ENCODE measurements at places on chromosomes 5 and 9.

- DNase-seq: no peak
Measured at GRCh38 chr5:164181604-164182003, 676.2 kb downstream of the MAT2B start.

GRCh38 chr5:146797658-146798057 lies 80.9 kb downstream of the PPP2R2B start:
- no peak for DNase-seq

- no peak for DNase-seq
Measured at GRCh38 chr9:113307396-113307975, 4.3 kb upstream of the RNF183 start.

DNA sequence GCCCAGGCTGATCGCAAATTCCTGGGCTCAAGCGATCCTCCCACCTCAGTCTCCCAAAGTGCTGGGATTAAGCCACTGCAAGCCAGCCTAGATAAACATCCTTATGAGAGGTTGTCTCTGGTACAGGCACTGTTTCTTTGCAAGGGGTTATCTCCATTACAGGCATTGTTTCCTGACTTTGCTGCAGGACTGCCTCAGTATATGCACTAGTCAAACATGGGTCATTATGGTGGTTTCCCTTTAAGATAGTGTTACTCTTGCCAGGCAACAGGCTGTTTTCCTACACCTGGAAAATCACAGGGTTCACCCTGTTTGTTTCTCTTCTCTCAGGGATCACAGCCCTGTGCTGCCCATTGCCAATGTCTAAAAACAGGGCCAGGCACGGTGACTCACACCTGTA lies 7.8 kb upstream of the CLTB start:
- DNase-seq: no peak

DNA sequence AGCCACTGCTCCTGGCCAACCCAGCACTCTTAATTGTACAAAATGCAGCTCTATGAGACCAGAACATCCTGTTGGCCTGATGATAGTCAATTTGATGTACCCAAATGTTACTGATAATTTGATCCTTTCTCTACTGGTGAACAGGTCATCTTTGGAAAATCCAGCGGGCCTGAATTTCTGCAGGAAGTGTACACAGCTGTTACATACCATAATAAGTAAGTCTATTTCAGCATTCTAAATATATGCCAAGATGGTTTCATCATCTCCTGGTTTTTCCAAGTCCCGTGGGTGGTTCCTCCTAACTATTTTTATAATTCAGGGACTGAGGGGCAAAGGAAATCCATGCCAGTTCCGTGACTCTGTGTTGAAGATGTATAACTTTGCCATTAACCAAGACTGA lies 155.4 kb downstream of the DOCK8 start:
- no peak for DNase-seq

GRCh38 chr9:89502038-89502601 lies 4.2 kb upstream of the SEMA4D start:
- DNase-seq: no peak

DNA sequence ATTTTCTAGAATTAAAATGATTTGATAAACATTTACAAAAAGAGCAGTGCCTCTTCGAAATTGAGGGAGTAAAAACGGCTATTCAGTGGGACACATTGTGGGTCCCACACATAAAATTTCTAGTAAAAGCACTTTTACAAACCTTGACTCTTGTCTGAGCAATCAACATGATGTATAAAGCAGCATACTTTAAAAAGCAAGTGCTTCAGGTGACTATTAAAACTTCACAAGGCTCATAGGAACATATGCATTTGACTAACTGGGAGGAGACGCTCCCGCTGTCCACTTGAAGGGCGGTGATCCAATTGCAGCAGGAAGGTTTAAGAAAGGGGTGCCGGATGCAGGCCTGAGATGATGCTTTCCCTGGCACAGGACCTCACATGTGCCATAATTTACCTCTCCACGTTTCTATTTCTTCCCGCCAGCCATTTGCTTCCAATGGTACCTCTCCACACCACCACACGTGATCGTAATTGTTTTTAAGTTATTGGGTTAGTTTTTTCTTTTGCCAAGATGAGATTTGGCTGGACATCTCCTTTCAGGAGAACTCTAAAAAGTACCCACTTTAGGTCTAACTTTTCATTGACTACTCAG lies 1.8 kb downstream of the MCTP1 start:
- no peak for DNase-seq

- no peak for DNase-seq
Measured at GRCh38 chr5:16140944-16141343, 38.6 kb downstream of the MARCHF11 start.

DNA sequence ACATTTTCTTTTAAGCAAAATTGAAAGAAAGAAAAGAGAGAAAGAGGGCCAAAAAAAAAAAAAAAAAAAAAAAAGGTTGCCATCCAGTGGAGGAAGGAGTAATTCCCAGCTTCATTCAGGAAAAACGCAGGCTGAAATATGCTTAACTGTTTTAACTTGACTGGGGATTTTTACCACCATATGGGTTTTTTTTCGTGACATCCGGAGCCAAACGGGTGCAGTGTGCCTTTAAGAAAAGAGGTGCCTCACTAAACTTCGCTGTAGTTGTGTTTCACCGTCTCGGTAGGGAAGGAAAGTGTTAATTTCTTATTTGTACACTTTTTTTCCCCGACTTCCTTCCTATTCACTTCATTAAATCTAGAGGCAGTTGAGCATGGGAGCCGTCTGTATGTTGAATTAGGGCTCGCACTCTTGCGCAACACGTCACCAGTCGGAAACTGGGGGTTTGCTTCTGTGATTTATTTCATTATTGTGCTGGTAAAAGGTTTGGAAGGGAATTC lies 143.0 kb downstream of the SMARCA2 start:
- peak; percentile 13 for DNase-seq

DNA sequence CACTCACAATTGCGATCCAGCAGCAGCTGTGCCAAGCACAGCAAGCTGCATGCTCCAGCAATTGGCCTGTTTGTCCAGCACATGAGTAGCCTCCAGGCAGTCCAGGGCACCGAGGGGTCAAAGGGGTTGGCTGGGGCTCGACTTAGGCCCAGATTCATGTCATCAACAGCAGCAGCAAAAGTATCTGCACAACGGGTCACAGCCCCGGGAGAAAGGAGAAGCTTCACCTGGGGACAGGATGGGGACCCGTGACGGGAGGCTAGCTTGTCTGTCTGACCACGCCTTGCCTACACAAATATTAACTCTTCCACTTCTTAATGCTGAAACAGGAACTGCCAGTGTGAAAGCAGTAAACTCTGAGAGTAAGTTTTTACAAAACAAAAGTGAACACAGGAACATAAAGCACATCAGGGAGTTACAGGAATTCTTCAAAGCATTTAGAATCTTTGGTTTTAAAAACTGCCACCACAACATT lies 191.2 kb downstream of the PIK3R1 start:
- DNase-seq: no peak

GRCh38 chr9:129822898-129823541 lies 916 bp downstream of the TOR1A start:
- no peak for DNase-seq

Measured in amniotic stem cell (primary cell).